ENCODE measurements at places on chromosomes 13 and 19. TPM values are rescaled to one million over a fixed set of nuclear protein-coding genes. Genes with fewer than 3 reads are reported as not detected.

DNA sequence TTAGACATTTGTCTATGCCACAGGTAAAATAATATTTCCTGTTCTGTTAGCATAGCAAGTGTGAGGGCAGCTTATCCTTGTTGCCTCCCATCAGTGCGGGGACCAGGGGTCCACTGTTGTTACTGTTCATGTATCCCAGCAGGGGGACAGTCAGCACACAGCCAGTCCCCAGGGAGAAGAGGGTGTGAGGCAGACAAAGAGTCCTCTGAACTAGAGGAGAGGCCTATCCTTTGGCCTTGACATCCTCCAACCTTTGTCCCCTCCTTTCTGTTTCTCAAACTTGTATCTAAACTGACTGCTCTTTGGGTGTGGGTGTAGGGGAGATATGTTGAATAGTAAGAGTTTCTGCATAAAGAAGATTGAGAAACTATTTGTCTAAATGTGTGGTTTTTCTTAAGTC, 2.9 kb upstream of the GPR18 start:
- H3K4me1 ChIP-seq, result no peaks in the 10 kb centered on the region
- H3K36me3 ChIP-seq, result no peaks in the 10 kb centered on the region
- H3K27ac ChIP-seq, result no peak overlapping the region
- no peaks in the 10 kb centered on the region for H3K27me3 ChIP-seq
- H3K4me3 ChIP-seq, result no peak overlapping the region
- DNase-seq, result no peak

The EXOC3L2 gene
- 1.4 TPM for polyA plus RNA-seq

DNA sequence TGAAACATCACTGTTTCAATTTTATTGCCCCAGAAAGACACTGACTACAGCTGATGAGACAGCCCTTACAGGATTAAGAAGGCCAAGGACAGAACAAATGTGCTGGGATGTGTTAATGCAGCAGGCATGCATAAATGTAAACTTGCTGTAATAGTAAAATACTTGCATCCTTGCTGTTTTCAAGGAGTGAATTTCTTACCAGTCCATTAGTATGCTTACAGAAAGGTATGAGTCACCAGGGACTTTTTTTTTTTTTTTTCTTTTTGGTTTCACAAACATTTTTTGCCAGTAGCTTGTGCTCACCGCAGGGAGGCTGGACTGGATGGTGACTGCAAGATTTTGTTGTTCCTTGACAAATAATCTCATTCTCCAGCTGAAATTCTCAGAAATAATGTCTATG, 55.1 kb downstream of the GPR180 start:
- no peaks in the 10 kb centered on the region for H3K27me3 ChIP-seq
- H3K36me3 ChIP-seq, result no peaks in the 10 kb centered on the region
- DNase-seq, result no peak
- no peaks in the 10 kb centered on the region for H3K4me1 ChIP-seq
- H3K4me3 ChIP-seq, result no peak overlapping the region
- no peak overlapping the region for H3K27ac ChIP-seq

The DAND5 gene
- not detected for polyA plus RNA-seq

- peaks cover 1% of the 10 kb centered on the region for H3K4me1 ChIP-seq
- H3K27ac ChIP-seq, result no peak overlapping the region
- no peak for DNase-seq
- no peaks in the 10 kb centered on the region for H3K36me3 ChIP-seq
- no peaks in the 10 kb centered on the region for H3K27me3 ChIP-seq
These were observed 109.2 kb downstream of the ESD start for GRCh38 chr13:46687810-46688209.

The VAV1 gene
- 3.6 TPM for polyA plus RNA-seq

DNA sequence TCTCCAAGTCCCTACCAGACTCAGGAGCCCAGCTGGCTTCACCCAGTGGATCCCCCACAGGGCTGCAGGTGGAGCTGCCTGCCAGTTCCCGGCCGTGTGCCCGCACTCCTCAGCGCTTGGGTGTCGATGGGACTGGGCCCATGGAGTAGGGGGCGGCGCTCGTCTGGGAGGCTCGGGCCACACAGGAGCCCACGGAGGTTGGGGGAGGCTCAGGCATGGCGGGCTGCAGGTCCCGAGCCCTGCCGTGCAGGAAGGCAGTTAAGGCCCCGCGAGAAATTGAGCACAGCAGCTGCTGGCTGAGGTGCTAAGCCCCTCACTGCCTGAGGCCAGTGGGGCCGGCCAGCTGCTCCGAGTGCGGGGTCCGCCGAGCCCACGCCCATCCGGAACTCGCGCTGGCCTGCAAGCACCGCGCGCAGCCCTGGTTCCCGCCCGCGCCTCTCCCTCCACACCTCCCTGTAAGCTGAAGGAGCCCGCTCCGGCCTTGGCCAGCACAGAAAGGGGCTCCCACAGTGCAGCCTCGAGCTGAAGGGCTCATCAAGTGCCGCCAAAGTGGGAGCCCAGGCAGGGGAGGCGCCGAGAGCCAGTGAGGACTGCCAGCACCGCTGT, 1771.1 kb downstream of the OLFM4 start:
- no peaks in the 10 kb centered on the region for H3K4me1 ChIP-seq
- no peaks in the 10 kb centered on the region for H3K36me3 ChIP-seq
- H3K27me3 ChIP-seq, result no peaks in the 10 kb centered on the region
- H3K4me3 ChIP-seq, result no peak overlapping the region
- DNase-seq, result no peak
- H3K27ac ChIP-seq, result no peak overlapping the region

The ZNF8 gene
- 4.2 TPM for polyA plus RNA-seq

The CYP4F8 gene
- not detected for polyA plus RNA-seq

- DNase-seq, result no peak
- H3K27ac ChIP-seq, result no peak overlapping the region
- H3K36me3 ChIP-seq, result no peaks in the 10 kb centered on the region
- no peak overlapping the region for H3K4me3 ChIP-seq
- no peaks in the 10 kb centered on the region for H3K4me1 ChIP-seq
- H3K27me3 ChIP-seq, result no peaks in the 10 kb centered on the region
These were observed 32.2 kb upstream of the SLC15A1 start for GRCh38 chr13:98784666-98785065.

GRCh38 chr19:46944123-46944748, 75.4 kb upstream of the NPAS1 start:
- H3K36me3 ChIP-seq, result no peaks in the 10 kb centered on the region
- H3K4me3 ChIP-seq, result no peak overlapping the region
- no peak for DNase-seq
- H3K27ac ChIP-seq, result no peak overlapping the region
- H3K4me1 ChIP-seq, result peaks cover 8% of the 10 kb centered on the region

GRCh38 chr19:41944336-41944735, 14.8 kb downstream of the RABAC1 start:
- peaks cover 4% of the 10 kb centered on the region for H3K4me1 ChIP-seq
- no peak overlapping the region for H3K4me3 ChIP-seq
- H3K27me3 ChIP-seq, result no peaks in the 10 kb centered on the region
- no peaks in the 10 kb centered on the region for H3K36me3 ChIP-seq

DNA sequence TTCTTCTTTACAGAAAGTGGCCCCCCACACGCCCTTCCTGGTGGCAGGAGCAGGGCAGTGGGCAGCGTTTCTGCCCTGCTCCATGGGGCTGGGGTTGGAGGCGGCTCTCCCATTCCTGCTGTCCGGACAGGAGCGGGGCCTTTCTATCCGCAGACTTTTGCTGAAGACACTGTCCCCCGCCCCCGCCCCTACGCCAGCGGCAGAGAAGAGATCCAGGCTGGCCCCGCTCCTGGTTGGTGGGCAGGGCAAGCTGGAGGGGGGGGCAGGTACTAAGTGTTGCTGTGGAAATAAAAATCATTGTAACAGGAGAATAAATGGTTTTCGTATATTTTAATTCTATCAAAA, 81.7 kb downstream of the ZNF429 start:
- H3K27ac ChIP-seq, result peak overlapping the region; percentile 26
- peak overlapping the region; percentile 42 for H3K4me3 ChIP-seq
- H3K27me3 ChIP-seq, result no peaks in the 10 kb centered on the region
- DNase-seq, result no peak
- H3K4me1 ChIP-seq, result no peaks in the 10 kb centered on the region

GRCh38 chr13:90099847-90100246, 1247.6 kb upstream of the MIR17HG start:
- no peaks in the 10 kb centered on the region for H3K36me3 ChIP-seq
- H3K27ac ChIP-seq, result no peak overlapping the region
- no peak overlapping the region for H3K4me3 ChIP-seq
- H3K27me3 ChIP-seq, result no peaks in the 10 kb centered on the region
- DNase-seq, result no peak
- H3K4me1 ChIP-seq, result no peaks in the 10 kb centered on the region

GRCh38 chr13:39379118-39379517, 223.9 kb downstream of the LHFPL6 start:
- H3K27ac ChIP-seq, result no peak overlapping the region
- no peaks in the 10 kb centered on the region for H3K27me3 ChIP-seq
- no peak overlapping the region for H3K4me3 ChIP-seq
- DNase-seq, result no peak
- peaks cover 7% of the 10 kb centered on the region for H3K4me1 ChIP-seq

- no peak overlapping the region for H3K4me3 ChIP-seq
- no peaks in the 10 kb centered on the region for H3K4me1 ChIP-seq
- H3K27me3 ChIP-seq, result no peaks in the 10 kb centered on the region
- H3K27ac ChIP-seq, result no peak overlapping the region
These were observed 147.3 kb upstream of the GPC6 start for GRCh38 chr13:93079294-93079693.
